ENCODE measurements at places on chromosomes 3 and 15.

DNA sequence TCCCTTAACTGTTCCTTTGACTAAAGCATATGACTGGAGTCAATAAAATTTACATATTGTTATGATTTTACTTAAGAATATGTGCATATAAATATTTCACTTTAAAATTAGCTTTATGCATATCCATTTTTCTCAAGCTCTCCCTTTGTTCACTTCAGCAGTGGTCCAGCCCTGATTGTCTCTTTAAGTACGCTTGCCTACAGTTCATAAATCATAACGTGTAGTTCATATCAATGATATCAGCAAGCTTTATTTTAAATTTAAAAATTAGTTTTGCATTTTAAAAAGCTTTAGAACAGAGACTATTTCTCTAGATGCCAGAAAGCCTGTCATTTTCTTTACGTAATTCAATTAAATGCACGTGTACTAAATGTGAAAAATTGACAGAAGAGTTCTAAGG, 721.9 kb downstream of the OTOL1 start:
- no peak for DNase-seq

GRCh38 chr3:152635389-152635788, 199.5 kb upstream of the P2RY1 start:
- no peak for DNase-seq

GRCh38 chr3:180430896-180431295, 171.1 kb upstream of the TTC14 start:
- no peak for DNase-seq

DNA sequence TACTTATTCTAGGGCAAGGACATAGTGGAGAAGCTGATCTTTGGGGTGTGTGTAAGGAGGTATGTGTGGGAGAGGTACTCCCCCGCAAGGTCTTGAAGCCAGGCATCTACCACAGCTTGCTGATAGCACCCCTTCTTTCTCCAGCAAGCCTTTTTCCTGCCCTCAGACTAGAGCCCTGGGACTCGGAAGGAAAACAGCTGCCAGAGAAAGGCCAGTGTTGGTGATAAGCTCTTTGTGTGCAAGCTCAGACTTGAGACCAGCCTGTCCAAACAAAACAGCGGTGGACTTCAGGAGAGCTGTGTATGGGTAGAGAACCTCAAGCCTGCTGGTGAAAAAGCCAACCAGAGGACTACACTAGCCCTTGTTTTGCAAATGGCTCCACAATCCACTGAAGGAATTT, 1028.6 kb downstream of the MCTP2 start:
- DNase-seq = no peak

DNA sequence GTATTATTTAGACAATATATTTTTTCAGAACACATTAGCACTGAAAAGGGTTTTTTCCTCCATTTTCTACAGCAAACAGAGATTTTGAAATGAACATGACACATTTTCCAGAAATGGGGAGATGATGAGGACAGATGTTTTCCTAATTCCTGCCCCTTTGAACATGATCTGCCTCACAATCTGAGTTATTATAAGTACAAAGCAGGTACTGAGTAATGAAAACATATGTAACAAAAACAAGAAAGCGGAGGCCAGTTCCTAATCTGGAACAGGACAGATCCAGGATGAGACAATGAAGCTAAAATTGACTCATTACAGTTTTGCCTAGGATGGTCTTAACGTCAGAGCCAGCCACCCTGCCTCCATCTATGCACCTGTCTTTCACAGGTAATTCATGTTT, 642.8 kb upstream of the NR2F2 start:
- DNase-seq = no peak

GRCh38 chr3:190983875-190984274, 121.4 kb upstream of the GMNC start:
- no peak for DNase-seq

GRCh38 chr3:124557433-124558232, 172.6 kb upstream of the UMPS start:
- no peak for DNase-seq

DNA sequence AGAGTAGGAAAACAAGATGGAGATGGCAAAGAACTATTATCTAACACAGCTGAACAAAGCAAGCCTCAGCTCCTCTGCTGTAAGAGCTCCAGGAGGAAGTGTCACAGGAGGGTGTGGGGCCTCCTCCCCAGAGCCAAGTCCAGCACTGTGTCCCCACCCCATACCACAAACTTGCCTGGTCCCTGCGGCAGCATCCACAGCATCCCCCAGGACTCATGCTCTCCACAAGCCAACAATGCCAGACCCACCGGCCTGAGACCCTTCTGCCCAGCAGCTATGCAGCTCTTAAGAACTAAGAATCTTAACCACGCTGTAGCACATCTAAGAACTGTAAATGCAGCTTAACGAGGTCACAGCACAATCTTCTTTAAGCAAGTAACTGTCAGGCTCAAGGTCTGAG, 9.1 kb downstream of the RBM15B start:
- no peak for DNase-seq

DNA sequence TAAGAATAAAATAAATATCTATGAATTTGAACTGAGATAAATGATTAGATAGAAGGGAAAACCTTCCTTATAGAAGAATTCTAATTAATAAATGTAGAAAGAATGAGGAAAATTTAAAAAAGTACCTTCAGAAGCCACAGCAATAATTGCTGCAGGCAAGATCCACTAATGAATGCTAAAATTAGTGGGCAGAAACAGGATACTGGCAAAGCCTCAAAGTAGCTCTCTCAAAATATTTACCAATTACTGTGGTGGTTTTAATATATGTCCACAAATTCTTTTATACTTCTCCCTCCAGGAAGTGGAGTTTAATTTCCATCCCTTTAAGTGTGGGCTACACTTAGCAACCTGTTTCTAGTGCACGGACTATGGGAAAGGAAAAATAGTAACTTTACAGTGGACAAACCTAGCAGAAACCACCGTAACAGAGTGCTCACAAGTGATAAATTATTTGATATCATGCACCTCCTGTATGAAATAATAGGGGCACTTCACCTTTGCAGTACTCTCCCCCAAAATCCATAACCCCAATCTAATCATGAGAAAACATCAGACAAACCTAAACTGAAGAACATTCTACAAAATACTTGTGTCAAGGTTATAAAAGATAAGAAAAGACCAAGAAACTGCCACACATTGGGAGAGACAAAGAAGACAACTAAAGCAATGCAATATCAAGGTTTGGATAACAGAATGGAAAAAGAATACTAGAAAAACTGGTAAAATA, 6.8 kb downstream of the PEAK1 start:
- no peak for DNase-seq

- no peak for DNase-seq
These were observed 78.9 kb upstream of the TRIM42 start for GRCh38 chr3:140599009-140599408.

GRCh38 chr15:78140292-78140691, 8.9 kb upstream of the IDH3A start:
- no peak for DNase-seq

- DNase-seq = no peak
These were observed 9.5 kb downstream of the SLCO3A1 start for GRCh38 chr15:91862891-91863504.

- DNase-seq = no peak
These were observed 908.6 kb downstream of the NTRK3 start for GRCh38 chr15:87347806-87348515.

DNA sequence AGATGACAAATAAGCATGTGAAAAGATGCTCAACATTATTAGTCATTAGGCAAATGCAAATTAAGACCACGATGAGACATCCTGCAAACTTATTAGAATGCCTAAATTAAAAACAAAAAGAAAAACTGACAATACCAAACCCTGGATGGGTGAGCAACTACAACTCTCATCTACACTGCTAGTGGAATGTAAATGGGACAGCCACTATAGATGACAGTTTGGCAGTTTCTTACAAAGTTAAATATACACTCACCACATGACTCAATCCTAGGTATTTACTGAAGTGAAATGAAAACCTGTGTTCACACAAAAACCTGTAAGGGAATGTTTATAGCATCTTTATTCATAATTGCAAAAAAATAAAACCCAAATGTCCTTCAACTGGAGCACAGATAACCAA, 74.7 kb downstream of the NPTN start:
- DNase-seq = no peak

GRCh38 chr15:100596792-100597191, 5.2 kb downstream of the LINS1 start:
- no peak for DNase-seq

GRCh38 chr3:133296981-133297380, 102.9 kb upstream of the BFSP2 start:
- DNase-seq = no peak

DNA sequence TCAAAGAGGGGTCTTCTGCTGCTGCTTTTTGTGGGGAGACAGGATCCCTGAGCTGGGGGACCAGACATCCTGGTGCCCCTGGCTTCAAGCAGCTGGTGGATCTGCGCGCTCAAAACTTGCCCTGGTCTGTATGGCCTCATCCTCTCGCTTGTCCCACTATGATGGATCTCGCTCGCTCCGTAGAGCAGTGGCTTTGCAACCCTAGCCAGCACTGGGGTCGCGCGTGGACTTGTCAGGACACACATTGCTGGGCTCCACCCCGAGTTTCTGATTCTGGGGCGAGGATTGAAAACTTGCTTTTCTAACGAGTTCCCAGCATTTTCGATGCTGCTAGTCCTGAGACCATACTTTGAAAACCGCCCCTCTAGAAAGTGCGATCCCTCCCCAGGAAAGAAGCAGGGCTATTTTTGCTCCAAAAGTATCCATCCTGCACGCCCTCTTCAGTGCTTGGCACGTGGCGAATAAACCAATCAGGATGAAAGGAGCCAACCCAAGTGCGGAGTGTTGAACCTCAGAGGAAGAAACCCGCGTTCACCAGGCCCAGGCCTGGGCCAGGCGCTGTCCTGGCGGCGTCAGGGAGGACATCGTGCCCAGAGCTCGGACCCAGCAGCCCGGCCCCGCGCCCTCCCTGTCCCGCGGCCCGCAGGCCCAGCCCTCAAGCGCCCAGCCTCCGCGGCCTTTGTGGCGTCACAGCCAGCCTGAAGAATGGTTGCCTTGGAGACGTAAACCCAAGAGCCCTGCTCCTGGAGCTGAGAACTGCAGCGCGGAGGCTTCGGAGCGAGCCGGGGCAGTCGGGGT, at the start of gene CFAP100:
Gene CFAP100 (plus strand): TSS at position 731 of the 798 bp plus-strand sequence. CDS start 1,092 bp downstream, outside the sequence.
- no peak for DNase-seq

GRCh38 chr15:62734706-62735105, 307.8 kb upstream of the TPM1 start:
- no peak for DNase-seq

GRCh38 chr15:73630921-73631362, 2.2 kb downstream of the NPTN start:
- DNase-seq = no peak

- DNase-seq = no peak
These were observed 666.9 kb downstream of the MECOM start for GRCh38 chr3:168996622-168997021.

DNA sequence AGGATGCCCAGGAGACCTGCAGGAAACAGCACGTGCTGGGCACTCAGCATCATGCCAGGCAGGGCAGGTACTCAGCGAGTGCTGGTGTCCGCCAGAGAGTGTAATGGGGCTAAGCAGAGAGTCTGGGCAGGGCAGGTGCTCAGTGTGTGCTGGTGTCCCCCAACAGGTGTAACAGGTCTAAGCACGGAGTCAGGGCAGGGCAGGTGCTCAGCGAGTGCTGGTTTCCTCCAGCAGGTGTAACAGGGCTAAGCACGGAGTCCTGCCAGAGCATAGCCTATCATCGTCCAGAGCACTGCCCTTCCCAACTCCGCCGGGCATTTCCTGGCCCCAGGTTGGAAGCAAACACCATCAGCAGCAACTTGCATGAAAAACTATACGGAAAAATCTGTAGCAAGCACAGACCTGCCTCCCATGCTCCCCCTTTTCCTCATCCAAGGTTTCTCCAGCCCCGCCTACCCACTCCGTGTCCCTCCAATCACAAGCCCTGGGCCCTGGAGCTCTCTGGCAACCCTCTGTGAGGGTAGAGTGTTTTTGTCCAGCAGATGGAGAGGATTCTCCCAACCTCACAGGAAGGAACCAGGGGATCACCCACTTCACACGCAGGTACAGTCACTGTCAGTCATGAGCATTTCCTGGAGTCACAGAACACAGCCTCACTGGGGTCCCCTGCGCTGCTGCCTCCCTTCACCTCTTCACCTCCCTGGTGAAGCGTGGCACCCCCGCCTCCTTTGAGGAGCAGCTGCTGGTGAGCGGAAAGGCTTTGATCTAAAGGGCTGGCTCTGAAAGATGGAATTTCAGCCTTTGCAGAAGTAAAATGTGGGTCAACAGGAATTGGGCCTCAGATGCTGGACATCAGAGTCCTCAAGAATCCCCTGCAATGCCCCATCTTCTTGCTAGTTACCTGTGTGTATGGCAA, 302.5 kb downstream of the OCA2 start:
- no peak for DNase-seq

- no peak for DNase-seq
These were observed 30.8 kb upstream of the RPN1 start for GRCh38 chr3:128681369-128681829.

DNA sequence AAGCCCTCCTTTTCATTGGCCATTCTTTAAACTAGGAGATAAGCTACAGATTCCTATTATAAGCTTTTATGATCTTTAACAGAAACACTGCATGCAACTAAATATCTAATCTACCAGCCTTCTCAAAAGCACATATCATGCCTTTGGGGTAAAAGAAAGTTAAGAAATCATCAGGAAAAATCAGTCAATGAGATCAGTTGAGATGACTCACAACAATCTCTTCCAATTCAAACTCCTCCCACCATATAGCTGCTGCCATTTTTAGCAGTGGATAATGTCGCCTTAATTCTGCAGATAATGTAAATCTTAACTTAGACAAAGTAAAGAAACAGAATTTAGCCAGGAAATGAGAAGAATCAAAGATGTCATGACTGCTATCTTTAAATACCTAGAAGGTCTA, 135.2 kb upstream of the BCL6 start:
- no peak for DNase-seq

DNA sequence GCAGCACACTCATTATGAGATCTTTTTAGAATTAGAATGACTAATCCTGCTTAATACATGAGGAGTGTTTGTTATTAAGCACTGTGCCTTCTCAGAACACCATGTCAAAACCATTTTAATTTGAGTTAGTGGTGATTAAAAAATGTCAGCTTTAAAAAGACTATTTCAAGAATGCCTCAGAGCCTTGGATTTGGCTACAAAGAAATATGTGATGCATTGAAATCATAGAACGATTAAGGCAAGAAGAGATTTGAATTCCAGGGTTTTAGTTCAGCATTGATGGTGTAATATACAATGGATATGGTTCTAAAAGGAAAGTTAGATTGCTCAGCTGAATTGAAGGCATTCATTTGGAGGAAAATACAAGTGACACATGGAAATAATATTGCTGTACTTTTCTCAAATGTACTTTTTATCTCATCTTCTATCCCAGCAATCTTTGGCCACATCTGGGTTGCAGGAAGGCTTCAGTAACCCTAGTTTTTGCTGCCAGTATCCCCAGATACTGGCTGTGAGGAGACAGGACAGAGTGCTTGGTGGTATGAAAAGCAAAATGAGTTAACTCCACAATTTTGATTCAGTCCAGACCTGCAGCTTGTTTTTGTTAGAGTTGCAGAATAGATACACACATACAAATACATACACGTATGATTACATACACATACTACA, 303.8 kb downstream of the CLSTN2 start:
- no peak for DNase-seq

Measured in dorsolateral prefrontal cortex (tissue), 122 donors.